ENCODE measurements at places on chromosomes 12 and 14.

DNA sequence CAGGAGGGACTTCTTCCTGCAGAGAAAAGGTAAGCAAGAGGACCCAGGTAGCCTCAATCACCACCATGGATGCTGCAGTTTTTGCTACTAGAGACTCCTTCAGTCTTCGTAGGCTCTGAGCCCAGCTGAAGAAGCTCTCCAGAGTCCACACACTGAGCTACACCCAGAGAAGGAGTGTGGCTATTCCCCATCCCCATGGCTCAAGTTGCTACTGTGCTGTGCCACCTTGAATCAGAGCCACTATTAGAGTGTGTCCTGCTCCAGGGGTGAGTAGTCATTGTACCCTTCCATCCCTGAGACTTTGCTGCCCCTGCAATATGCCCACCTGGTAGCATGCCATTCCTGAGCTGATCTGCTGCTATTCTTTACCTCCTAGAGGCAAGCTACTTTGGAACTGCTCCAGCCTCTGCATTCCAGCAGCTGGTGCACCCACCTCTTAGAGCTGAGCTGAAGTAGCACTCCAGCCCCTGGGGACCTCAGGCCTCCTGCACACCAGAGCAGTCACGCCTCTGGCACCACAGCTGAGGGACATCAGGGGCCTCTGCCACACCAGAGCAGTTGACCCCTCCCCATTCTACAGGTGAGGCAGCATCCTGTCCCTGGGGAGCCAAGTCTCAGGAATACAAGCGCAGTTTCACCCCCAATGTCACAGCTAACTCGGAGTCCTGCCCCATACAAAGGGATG lies 213.0 kb downstream of the TRHDE start:
- no peak for DNase-seq

DNA sequence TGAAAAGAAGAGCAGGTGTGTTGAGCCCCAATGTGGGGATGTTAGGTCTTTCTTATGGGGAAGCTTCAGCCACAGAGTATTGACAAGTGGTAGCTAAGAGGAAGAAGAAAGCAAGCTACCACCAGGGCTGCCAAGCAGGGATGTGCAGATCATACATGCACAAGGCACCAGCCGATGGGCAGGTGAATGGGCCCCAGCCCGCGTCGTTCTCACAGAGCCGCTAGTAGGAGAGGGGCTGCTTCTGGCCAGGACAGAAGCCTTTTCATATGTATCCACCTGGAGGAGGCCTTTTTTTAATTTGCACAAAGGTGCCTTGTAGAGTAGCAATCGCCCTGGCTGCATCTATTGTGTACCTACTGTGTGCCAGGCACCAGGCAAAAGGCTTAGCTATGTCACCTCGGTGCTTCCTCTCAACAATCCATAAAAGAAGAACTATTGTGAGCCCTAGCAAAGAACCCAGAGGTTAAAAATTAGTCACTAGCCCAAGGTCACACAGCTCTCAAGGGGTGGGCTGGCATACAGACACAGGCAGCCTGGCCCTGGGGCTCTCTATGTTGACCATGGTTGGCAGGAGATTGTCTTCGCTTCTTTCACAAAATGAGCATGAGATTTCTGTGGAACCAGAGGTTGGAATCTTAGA lies 8.2 kb downstream of the NUAK1 start:
- DNase-seq, result no peak

GRCh38 chr14:94747739-94748138 lies 22.2 kb downstream of the GSC start:
- no peak for DNase-seq

DNA sequence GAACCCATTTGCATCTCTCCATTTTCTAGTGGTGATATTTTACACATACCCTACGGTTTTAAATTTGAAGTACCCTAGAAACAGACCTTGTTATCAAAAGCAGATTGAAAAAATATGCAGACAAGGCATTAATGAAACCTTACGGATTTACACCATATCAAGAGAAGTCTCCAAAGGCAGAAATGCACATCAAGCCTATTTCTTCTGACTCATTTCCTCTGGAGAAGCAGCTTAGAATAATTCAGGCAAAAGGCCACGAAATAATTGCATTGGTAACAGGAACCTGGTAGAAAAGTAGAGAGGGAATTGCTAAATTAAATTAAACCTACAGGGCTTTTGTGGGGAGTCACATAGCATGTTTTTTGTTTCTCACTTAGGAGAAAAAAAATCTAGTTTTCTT lies 34.7 kb downstream of the KICS2 start:
- DNase-seq, result no peak

DNA sequence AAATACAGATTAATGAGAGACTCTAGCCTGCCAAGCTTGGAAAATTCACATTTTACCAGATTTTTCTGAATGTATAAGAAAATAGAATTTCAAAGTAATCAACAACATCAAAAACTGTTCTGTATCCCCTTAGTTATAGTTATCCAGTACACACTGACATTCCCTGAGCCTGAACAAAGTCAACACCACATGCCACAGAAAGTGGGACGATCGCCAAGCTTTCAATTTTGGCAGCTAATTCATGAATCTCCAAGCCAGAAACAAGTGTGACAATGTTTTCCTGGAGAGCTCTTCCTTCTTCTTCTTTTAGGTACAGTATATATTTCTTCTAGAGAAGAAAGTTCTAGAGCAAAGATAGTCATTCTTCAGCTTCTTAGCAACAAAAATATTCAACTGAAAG lies 290.2 kb downstream of the PRKD1 start:
- no peak for DNase-seq

DNA sequence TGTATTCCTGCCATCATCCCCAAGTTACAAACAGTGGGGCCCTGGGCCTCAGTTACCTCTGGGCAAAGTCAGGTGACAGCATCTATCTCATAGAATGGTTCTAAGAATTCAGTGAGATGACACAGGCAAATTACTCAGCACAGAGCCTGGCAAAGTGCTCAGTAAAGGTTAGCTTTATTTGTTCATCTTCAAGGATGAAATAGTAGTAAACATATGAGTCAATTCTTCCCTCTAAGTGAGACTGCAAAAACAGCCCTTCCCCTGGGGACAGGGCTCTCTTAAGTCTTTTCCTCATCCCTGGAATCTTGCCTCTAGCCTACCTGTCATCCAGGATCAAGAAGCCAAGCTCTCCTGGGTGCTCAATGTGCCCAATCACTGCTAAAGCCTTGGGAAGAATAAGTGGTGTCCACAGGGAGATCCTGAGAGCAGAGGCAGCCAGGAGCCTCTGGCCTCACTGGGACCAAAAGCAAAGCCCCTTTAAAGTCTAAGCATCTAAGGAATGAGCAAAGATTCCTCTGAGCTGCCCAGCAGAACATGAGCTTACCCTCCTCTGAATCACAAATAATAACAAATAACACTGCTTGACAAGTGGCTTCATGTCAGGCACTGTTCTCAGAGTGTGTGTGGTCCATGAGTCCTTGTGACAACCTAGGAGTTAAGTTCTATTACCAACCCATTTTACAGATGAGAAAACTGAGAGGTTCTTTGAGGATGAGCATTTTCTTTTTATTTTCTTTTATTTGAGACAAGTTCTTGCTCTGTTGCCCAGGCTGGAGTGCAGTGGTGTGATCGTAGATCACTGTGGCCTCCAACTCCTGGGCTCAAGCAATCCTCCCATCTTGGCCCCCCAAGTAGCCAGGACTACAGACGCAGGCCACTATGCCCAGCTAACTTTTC lies 12.1 kb downstream of the NUAK1 start:
- no peak for DNase-seq

- peak; percentile 35 for DNase-seq
These were observed 7.6 kb upstream of the RAB21 start for GRCh38 chr12:71746974-71747611.
